ENCODE measurements at places on chromosomes 4 and X. TPM values are rescaled to one million over a fixed set of nuclear protein-coding genes. Genes with fewer than 3 reads are reported as not detected.

SHROOM2 gene
- total RNA-seq: 16.2 TPM

GRCh38 chrX:102966701-102967100 lies 29.6 kb downstream of the RAB40AL start:
- no peak for DNase-seq

- DNase-seq: no peak
These were observed 158.6 kb downstream of the STPG2 start for GRCh38 chr4:97984545-97985131.

- DNase-seq: no peak
These were observed 51.5 kb downstream of the WDR19 start for GRCh38 chr4:39233783-39234182.

Data from type B pancreatic cell (in vitro differentiated cells).